ENCODE measurements at places on chromosomes 5 and 9.

DNA sequence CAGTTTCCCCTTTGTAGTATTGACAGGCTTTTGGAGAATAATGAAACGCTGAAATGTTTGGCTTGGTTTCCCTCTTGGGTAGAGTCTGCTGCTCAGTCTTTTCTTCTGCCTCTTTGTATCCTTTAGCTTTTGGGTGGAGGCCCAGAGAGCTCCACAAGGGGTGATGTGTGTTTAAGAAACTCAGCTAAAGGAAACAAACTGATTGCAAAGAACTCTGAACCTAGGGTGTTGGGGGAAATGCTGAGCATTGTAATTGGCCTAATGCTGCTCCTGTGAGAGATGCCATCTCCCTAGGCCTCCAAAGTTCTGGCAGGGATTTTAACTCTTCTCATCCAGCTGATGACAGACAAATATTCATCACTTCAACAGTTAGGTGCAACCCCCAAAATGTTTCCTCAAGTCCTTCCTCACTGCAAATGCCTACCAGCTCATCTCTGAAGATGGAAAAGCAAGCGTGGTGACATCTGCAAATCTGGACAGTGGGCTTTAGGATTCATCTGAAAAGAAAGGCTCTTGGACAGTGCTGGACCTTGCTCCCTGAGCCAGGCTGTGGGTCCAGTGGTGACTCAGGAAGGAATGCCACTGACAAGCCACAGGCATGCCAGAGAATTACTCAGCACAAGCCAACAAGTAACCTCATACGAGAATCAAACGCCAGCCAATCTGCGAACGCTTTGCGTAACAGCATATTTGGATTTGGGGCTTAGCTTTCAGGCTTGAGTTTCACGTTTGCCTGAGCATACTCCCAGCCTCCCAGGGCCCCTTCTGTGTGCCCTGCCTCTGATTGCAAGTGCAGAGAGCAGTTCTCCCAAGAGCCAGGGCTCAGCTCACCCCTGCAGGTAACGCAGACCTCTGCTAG lies 30.5 kb upstream of the ZSWIM6 start:
- DNase-seq = no peak

GRCh38 chr5:65914641-65915196 lies 11.7 kb upstream of the ERBIN start:
- no peak for DNase-seq

- no peak for DNase-seq
Measured at GRCh38 chr9:16179566-16179965, 626.7 kb downstream of the CCDC171 start.

- no peak for DNase-seq
Measured at GRCh38 chr5:120806202-120806601, 342.1 kb downstream of the PRR16 start.

GRCh38 chr5:112929336-112930081 lies 7.5 kb upstream of the REEP5 start:
- no peak for DNase-seq

Measured in cortex of kidney (tissue), 1 donor.